ENCODE measurements at places on chromosomes 2 and 18. TPM values are rescaled to one million over a fixed set of nuclear protein-coding genes. Genes with fewer than 3 reads are reported as not detected.

The UPP2 gene
- polyA plus RNA-seq, result not detected

The SERPINB12 gene
- not detected for polyA plus RNA-seq

The EFR3B gene
- polyA plus RNA-seq, result 0.51 TPM

The FSHR gene
- not detected for polyA plus RNA-seq

The CXCR1 gene
- 0.13 TPM for polyA plus RNA-seq

The CYBRD1 gene
- 186 TPM for polyA plus RNA-seq

The DPP10 gene
- polyA plus RNA-seq, result 0.32 TPM

The CYP27C1 gene
- polyA plus RNA-seq, result 0.70 TPM

The PRKAG3 gene
- polyA plus RNA-seq, result not detected

The FARP2 gene
- polyA plus RNA-seq, result 16.2 TPM

The CXCR4 gene
- polyA plus RNA-seq, result 20.4 TPM

The CSRNP3 gene
- polyA plus RNA-seq, result 1.8 TPM

The PJVK gene
- polyA plus RNA-seq, result 2.8 TPM
